ENCODE measurements at places on chromosomes 1 and 21.
A peak's percentile ranks its signal among the peaks of the same experiment; 100 is the strongest.

DNA sequence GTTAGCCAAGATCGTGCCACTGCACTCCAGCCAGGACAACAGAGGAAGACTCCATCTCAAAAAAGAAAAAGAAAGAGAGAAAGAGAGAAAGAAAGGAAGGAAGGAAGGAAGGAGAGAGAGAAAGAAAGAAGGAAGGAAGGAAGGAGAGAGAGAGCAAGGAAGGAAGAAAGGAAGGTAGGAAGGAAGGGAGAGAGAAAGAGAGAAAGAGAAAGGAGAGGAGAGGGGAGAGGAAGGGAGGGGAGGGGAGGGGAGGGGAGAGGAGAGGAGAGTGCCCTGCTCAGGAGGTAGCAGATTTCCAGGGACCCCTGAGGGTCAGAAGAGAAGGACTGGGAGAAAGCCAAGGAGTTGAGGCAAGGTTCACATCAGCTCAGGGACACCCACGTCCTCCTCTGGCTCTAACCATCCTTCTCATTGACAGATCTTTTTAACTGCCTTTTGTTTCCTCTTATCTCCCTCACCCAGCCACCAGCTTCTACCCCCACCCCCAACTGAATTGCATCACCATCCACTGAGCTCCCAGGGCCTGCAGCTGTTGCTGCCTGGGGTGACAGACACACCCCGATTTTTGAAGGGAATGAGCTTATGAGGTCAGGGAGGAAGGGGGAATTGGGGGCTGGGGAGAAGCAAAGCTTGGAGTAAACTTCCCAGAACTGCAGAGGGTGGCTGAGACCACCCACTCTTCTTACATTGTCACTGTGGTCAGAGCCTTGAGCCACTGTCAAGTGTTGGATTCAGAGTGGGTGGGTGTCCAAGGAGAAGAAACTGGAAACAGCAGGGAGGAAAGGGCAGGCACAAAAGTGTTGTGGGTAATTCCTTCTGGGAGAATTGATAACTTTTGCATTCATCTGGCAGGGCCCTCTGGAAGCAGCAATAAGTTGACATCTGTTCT is 91.6 kb downstream of the GLUL start:
- no peak for DNase-seq

- DNase-seq = no peak
These were observed 120.1 kb downstream of the CCDC185 start for GRCh38 chr1:223513309-223513708.

DNA sequence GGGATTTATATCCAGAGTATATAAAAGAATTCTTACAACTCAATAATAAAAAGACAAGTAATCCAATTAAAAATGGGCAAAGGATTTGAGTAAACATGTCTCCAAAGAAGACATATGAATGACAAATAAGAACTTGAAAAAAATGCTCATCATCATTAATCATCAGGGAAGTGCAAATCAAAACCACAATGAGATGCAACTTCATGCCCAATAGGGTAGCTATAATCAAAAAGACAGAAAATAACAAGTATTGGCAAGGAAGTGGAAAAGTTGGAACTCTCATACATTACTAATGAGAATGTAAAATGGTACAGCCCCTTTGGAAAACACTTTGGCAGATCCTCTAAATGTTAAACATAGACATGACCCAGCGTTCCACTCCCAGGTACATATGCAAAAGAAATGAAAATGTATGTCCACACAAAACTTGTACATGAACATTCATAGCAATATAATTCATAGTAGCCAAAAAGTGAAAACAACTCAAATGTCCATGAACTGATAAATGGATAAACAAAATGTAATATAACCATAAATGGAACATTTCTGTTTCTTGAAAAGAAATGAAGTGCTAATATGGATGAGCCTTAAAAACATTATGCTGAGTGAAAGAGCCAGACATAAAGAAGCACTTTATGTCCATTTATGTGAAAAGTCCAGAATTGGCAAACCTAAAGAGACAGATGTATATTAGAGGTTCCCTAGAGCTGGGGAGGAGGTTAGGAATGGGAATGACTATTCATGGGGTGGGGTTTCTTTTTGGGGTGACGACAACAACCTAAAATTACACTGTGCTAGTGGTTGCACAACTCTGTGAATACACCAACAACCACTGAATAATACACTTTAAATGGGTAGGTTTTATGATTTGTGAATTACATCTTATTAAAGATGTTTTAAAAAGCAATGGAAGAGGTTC is 259.7 kb downstream of the RHOU start:
- DNase-seq = no peak

GRCh38 chr1:83796409-83796808 is 202.5 kb downstream of the TTLL7 start:
- DNase-seq = no peak

GRCh38 chr1:205983925-205984725 is 19.1 kb downstream of the RAB7B start:
- no peak for DNase-seq

GRCh38 chr1:29758781-29759499 is 522.6 kb downstream of the PTPRU start:
- DNase-seq = no peak

GRCh38 chr1:164560121-164560541 is 1.1 kb downstream of the PBX1 start:
- no peak for DNase-seq

GRCh38 chr1:148372731-148373130 is 110.4 kb downstream of the PPIAL4G start:
- no peak for DNase-seq

- DNase-seq = no peak
These were observed 56.3 kb downstream of the PRPF38A start for GRCh38 chr1:52460694-52461093.

DNA sequence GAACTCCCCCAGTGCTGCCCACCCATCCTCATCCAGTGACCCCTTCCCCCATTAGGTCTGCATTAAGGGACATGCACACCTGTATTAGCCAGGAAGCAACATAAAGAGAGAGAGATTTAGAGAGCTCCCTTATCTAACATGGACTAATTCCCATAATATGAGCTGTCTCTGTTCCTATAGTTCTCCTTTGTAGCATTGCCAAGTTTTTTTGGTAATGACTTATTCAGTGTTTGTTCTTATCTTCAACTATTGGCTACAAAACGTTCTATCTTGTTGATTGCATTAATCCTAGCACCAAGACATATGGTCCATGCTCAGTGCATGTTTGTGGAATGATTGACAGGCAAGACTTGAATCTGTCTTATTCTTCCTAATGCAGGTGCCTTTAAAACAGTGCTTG is 264.0 kb downstream of the ADGRL2 start:
- no peak for DNase-seq

DNA sequence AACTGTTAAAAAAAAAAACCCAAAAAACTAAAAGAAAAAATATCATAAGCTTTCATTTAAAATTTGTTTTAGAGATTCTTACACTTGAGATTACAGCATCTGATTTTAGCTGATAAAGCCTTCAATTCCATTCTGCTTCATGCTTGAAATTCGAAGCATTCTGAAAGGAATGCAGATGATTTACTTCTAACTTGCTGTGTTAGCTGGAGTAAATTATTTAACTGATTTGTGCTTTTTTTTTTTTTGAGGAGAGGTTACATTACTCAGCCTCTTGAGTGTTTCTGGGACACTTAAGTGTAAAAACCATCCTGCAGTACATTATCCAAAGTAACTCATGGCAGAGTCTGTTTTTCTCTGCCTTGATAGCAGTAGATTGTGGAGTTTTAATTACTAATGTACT is 4.5 kb upstream of the TRIM67 start:
- DNase-seq = no peak

DNA sequence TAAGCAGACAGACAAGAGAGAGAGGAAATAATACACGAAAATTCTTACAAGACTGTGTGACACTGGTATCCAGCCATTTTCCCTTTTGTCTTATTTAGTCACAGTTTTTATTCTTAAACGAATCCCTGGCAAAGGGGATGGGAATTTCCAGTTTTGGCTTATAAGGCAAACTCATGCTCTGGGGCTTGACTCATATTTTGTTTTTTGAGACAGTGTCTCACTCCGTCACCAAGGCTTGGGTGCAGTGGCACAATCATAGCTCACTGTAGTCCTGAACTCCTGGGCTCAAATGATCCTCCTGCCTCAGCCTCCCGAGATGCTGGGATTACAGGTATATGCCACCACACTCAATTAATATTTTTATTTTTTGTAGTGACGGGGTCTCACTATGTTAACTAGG is 31.9 kb downstream of the PTGER3 start:
- no peak for DNase-seq

DNA sequence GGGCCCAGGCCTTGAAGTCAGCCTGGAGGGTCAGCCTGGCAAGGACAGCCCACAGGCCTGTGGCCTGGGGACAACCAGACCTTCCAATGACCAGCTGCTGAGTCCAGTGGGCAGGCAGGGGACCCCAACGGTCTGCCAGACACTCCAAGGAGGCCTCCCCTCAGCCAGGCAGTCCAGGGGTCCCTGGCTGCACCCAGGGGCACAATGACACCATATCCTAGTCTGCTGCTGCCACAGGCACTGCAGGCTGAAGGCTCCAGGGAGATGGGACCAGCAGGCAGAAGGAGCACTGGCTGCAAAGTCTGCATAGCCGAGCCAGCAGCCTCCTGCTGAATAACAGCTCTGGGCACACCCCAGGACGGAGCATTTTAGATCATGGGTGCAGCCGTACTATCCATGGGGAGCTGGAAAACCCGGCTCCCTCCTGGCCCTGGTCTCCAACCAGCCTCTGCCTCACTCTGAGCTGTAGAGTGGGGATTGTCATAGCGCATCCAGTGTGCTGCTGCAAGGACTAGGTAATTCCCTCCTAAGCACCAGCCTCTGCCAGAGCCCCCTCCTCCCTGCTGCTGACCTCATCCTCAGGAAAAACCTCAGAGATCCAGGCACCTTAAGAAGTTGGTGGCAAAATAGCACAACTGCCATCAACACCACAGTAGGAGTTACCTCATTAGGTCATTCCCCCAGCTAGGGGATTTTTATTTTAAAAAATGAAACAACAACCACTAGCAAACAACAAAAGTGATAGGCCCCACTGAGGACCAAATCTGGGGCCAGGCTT is 4.8 kb upstream of the LAPTM5 start:
- no peak for DNase-seq

DNA sequence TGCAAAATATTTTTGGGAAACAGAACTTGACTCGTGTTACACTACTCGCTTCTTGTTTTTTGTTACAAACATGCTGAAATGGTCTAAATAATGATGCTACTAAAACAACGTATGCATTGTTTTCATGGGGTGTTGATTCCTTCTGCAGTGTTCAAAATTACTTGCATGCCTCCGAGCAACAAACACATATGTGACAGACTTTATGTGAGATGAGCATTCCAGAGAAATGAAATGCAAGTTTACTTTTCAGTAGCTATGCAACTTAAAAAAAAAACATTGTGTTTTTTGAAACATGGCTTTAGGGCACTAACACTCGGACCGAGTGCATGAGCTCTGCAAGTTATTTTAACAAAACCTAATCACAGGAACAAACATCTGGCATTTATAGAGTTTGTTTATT is 84.8 kb downstream of the CAMTA1 start:
- no peak for DNase-seq

GRCh38 chr1:98870959-98871903 is 133.4 kb downstream of the PLPPR5 start:
- no peak for DNase-seq

GRCh38 chr21:30340714-30341573 is 3.5 kb upstream of the KRTAP27-1 start:
- no peak for DNase-seq

DNA sequence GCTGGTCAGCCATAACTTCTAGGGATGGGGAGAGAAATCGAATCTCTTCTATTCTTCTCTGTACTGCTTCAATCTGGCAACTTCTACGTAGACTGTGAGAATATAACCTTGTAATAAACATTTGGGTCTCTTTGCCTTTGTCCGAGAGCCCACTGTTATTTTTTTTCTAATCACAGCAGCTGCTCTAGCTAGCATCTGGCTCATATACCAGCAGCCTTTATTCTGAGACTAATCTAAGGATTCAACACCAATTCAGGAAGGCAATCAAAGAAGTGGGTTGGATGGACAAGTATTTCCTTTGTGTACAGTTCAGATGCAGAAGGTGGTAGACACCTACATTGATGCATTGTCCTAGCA is 15.6 kb downstream of the PCP4 start:
- no peak for DNase-seq

- DNase-seq = no peak
These were observed 182.0 kb upstream of the SGIP1 start for GRCh38 chr1:66351913-66352312.

- no peak for DNase-seq
These were observed 29.0 kb downstream of the SPEN start for GRCh38 chr1:15876357-15877055.

- DNase-seq = no peak
These were observed 32.0 kb downstream of the SUSD4 start for GRCh38 chr1:223331929-223332328.

GRCh38 chr1:17215545-17215890 is 10.6 kb downstream of the PADI1 start:
- DNase-seq = no peak

GRCh38 chr1:16117936-16118335 is 37.9 kb downstream of the EPHA2 start:
- DNase-seq = no peak

DNA sequence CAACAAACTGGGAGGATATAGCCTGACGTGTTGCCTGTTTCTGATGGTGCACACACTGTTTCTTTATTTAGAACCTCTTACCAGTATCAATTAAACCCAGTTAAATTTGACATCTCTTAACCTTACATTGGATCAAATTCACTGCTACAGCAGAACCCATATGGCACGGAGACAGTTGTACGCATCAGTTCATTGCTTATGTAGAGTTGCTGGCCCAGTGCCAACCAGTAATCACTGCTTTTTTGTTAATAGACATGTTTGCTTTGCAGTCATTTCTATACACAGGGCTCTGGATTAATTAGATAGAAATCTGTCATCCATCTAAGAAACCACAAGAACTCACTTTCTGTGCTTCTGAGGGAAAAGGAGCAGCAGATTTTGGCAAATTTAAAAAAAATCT is 154.0 kb downstream of the RWDD3 start:
- DNase-seq = peak; percentile 70

GRCh38 chr1:26097696-26098095 is 13.9 kb upstream of the PDIK1L start:
- no peak for DNase-seq

- DNase-seq = no peak
These were observed 360.1 kb upstream of the BEND5 start for GRCh38 chr1:49136738-49137251.

DNA sequence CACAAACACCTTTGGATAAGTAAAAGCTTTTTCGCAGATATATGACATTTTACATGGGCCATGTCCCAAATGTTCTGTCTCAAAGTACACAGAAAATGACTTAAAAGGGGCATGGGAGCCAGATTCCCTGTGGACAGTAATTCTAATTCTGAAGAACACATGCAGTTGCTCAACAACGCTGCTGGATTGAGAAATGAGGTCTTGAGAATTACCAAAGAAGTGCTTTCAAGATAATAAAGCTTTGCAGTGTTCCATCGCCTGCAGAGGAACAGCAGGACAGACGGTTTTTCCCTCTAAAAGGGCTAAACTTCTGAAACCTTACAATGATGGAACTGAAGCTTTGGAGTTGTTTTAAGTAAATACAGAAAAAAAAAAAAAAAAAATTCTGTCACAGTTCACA is 55.3 kb upstream of the HSPA13 start:
- no peak for DNase-seq

DNA sequence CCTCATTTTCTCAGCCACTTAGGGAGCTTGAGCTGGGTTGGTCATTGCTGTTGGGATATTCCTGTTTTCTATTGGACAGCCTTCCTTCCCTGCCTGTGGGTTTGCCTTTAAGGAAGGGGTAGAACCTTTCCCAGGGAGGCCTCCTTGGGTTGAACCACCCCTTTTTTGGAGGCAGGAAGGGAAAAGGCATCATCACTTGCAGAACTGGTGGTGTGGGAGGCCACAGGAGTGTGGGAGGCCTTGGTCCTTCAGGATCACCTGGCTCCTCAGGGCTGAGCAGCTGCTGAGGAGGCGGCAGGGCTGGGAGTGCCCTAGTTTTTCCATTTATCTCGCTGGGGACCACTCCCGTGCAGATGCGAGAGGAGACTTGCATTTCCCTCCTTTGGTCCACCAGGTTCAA is 667 bp upstream of the CYB561D1 start:
- no peak for DNase-seq
